ENCODE measurements at places on chromosomes 11 and 22.

DNA sequence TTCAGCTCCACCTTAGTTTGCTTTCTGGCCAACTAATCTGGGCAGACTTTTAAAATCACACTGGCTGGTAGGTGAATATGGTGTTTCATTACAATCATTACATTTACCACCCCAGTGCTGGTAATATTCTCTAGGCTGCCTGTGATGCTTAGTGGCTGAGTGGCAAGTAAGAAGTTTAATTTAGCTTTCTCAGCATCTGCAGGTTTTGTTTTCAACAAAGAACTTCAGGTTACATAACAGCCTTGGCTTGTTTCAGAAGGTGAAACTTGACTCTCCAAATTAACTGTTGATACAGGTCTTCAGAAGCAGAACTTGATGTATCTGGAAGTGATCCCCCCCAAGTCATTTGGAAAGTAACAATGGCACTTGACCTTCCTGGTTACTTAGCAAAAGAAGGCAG lies 423.3 kb upstream of the CCDC90B start:
- DNase-seq: no peak

DNA sequence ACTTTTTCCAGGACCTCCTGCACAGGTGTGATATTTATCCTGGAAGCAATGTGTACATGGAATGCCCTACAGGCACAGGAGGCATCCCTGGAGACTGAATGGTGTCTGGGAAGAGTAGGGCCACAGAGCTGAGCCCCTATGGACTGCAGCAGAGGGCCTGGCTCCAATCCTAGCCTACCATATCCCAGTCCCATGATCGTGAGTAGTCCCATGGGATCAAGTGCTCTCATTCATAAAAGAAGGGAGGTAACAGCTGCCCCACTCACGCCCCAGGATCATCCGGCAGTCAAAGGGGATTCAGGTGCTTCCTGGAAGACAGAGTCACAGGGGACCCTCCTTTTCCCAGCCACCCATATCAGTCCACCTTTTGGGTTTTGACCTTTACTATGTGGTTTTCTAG lies 24.0 kb downstream of the ANKK1 start:
- no peak for DNase-seq

DNA sequence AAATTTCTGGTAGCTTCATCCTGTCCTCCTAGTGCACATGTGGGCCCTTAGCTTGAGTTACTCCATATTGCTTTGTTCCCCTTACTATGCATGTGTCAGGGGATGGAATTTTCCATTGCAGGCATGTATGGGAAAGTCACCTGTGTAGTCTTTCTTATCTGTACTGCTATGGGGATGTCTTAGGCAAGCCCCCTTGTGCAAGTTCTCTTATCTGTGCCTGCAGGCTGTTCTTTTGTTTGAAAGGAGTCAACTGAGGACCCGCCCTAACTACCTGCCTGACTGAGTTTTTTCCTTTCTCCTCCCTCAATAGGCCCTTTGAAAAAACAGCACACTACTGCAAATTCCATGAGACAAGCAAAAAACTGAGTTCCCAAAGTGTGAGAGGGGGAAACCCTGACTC lies 8.7 kb downstream of the OR8K5 start:
- DNase-seq: no peak

DNA sequence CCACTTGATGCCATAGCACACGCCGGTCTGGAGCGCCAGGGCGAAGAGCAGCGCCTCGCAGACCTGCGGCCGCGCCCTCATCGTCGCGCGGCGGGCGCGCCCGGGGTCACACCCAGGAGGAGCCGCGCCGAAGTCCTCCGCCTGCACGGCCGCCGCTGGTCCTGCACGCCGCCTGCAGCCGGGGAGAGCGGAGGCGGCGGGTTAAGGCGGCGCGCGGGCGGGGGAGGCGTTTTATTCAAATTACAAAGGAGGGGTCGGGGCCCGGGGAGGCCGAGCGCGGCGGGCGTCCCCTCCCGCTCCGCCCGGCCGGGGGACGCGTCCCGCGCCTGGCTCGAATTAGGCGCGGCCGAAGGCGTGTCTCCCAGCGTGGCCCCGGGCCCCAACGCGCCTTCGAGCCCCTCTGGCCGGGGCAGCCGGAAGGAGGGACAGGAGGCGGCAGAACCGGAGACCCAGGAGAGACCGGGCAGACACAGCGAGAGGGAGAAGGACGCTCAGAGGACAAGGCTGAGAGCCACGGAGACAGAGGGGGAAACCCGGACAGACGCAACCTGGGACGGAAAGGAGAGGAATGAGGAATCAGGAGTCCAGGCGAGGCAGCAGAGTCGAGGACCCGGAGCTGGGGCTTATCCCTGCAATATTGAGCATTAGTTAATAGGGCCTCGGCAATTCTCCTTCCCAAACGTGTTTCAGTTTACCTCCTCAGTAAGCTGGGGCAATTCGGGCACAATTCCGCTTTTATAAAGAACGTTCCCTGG lies at the start of gene WNT11:
Gene WNT11, minus strand, starts transcription at position 176 of the 755 bp plus-strand sequence. Its CDS starts 95 bp downstream, at position 81.
- DNase-seq: no peak

DNA sequence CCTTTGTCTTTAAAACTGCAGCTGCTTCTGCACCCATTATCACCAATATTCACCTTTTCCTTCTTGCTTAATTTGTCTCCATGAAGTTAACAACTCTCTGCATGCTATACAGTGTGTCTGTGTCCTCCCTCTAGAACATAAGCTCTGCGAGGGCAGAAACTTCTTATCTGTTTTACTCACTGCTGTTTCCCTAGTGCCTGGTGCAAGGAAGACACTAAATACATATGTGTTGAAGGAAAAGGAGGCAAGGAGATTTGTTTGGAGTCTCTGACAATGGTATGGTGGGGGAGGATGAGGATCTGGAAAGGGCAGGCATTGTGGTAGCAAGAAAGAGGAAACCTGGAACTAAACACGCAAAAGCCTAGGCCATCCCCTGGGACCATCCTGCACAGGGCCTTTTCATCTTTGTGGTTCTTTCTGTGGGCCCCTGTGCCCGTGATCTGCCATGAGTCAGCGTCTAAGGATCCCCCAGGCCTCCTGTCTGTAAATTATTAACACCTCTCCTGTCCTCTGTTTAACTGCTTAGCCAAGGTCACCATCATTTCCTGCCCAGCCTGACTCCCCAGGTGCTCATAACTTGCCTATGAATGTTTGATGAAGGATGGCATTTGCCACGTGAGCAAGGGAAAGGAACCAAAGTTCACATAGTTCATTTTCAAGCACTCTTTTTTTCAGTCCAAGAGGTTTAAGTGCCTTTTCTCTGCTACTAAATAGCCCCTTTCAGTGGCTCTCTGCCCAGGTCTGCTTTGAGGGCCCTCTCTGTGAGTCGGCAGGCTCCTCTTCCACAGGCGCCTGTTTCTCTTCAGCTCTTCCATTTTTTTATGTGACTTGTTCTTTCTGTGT lies 131.1 kb downstream of the RASSF10 start:
- DNase-seq: no peak

DNA sequence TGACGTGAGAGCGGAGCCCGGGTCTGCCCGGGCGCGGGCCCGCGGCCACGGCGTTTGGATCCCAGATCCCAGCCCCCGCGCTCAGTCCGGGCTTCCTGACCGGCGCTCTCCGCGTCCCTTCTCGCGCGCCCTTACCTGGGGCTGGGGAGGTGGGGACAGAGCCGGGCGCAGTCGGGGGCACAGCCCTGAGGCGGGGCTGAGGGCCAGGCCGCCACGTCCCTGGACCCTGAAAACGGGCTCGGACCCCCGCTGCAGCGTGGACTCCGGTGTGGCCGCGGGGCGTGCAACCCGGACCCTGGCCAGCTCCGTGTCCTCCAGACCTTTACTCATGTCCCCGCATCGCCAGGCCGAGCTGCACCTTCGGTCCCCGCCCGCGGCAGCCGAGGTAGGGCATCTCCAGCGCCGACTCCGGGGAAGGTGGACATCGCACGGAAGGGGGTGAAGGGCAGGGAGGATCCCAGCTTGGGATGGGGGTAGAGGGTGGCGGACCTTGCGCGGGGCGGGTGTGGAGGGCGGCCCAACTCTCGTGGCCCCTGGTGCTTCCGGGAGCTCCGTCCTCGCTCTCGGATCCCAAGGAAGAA lies 9.9 kb upstream of the AIFM3 start:
- DNase-seq: no peak

GRCh38 chr22:35154937-35155387 lies 89.0 kb downstream of the ISX start:
- DNase-seq: no peak

DNA sequence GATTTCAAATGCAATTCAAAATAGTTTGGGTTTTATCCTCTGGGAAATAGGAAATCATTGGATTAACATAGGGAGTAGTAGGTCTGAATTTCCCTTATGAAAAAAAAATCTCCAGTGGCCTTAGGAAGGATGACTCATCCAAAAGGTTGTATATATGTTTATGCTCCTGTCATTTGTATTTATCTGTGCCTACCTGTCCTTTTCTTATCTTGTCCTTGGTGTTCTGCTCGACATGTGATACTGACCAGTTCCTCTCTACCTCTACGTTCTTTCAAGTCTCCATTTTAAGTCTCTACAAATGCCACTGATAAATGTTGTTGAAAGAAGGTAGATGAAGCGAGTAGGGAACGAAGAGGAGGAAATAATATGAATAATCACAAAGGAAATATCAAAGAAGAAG lies 3.0 kb upstream of the SOX6 start:
- DNase-seq: no peak

- DNase-seq: peak; percentile 5
These were observed 1167.6 kb downstream of the JRKL start for GRCh38 chr11:97557399-97557798.

GRCh38 chr11:65221026-65221425 lies 39.3 kb downstream of the CAPN1 start:
- no peak for DNase-seq

- DNase-seq: no peak
These were observed 45.4 kb upstream of the NTM start for GRCh38 chr11:131324921-131325570.

DNA sequence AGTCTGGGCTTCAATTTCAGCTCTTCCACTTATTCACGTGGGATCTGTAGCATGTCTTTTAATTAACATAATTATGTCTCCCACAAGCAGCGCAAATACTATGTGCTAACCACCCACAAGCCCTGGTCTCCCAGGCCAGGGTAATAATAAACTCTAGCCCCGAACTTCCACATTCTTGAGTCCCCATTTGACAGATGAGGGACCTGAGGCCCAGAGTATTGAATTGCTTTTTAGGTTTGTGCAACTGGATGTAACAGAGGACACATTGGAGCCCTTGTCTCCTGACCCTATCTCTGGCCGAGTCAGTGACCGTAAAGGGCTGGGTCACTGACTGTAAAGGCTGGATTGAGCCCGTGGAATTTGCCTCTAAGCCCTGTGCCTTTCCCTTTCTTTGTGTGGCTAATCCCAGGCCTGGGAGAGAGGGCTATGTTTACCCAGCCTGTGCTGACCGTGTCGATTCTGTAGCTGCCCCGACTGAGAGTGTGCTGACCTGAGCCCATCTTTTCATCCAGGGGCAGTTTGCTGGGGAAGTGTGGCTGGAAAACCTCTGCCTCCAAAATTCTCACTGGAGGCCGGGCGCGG lies 3.9 kb downstream of the CRYBB2 start:
- DNase-seq: no peak

GRCh38 chr11:64225608-64226506 lies at the start of the genes NUDT22 and TRPT1:
Gene NUDT22, plus strand, starts transcription at chr11:64226274. Its CDS starts 379 bp downstream, at chr11:64226653.
Gene TRPT1, minus strand, starts transcription at chr11:64226186. Its CDS starts 326 bp downstream, at chr11:64225860.
- DNase-seq: peak; percentile 78

DNA sequence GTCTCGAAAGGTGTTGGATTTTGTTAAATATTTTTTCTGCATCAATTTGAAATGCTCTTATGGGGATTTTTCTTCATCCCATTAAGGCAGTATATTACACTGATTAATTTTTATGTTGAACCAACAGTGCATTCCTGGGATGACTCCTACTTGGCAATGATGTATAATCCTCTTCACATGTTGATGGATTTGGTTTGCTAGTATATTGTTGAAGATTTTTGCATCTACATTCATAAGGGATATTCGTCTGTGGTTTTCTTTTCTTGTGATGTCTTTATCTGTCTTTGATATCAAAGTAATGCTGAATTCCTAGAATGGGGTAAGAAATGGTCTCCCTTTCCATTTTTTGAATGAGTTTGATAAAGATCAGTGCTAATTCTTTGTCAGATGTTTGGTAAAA lies 18.7 kb upstream of the SLC35C1 start:
- DNase-seq: no peak

DNA sequence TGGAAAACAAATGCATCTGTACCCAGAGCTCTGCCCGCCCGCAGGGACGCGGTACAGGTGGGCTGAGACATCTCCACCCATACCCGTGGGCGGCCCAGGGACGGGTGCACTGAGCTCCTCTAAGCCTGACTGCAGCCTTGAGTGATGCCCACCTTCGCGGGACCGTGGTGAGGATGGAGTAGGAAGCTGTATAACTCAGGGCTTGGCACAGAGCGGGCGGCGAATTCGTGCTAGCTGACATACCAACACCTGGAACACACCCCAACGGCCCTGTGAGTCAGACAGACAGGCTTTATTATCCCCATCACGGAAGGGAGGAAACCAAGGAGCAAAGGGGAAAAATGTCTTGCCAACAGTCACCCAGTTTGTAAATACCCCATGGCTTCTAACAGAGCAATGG lies 61.9 kb downstream of the SMCO4 start:
- no peak for DNase-seq

DNA sequence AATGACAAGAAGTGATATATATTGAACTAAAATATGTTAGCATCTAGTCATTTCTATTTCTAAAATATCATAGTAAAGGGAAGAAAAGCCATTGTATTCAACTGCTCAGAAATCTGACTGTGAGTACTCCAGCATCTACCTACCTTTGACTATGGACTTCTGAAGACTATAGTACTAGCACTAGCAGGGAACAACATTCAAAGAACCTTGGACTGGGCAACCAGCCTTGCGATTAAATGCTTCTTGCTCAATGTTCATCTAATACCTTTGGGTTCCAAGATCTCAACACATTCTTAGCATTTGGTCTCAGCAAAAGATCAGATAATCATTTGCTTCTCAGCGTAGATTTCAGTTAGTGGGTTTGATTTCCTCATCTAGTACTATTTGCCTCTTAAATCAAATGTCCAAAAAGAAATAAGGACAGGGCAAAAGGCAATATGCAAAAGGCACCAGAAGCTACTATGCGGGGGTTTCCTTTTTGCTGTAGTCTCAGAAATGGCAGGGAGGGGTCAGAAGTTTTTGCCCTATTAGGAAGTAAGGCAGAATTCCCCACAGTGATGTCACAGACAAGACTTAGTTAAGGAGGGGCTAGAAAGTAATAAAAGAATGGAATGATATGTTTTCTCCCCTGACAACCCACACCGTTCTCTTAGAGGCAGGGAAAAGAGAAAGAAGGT lies 80.6 kb downstream of the GAB2 start:
- no peak for DNase-seq

GRCh38 chr11:133745791-133746190 lies 99.5 kb downstream of the SPATA19 start:
- DNase-seq: no peak

- DNase-seq: no peak
These were observed 84.4 kb downstream of the KCNQ1 start for GRCh38 chr11:2529173-2529572.

DNA sequence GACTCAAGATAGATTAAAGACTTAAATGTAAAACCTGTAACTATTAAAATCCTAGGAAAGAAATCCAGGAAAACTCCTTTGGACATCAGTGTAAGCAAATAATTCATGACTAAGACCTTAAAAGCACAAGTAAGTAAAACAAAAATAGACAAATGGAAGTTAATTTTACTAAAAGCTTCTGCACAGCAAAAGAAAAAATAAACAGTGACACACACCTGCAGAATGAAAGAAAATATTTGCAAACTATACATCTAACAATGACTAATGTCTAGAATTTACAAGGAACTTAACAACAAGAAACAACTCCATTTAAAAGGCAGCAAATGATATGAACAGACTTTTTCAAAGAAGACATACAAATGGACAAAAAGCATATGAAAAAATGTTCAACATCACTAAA lies 359.1 kb downstream of the LUZP2 start:
- no peak for DNase-seq

Measured in Jurkat, Clone E6-1 (cell line).